ENCODE measurements at places on chromosomes 2 and 18.
A peak's percentile ranks its signal among the peaks of the same experiment; 100 is the strongest.

- DNase-seq = no peak
These were observed 90.5 kb downstream of the INHBB start for GRCh38 chr2:120436460-120436739.

GRCh38 chr18:38923126-38923525, 1357.5 kb upstream of the CELF4 start:
- DNase-seq = no peak

DNA sequence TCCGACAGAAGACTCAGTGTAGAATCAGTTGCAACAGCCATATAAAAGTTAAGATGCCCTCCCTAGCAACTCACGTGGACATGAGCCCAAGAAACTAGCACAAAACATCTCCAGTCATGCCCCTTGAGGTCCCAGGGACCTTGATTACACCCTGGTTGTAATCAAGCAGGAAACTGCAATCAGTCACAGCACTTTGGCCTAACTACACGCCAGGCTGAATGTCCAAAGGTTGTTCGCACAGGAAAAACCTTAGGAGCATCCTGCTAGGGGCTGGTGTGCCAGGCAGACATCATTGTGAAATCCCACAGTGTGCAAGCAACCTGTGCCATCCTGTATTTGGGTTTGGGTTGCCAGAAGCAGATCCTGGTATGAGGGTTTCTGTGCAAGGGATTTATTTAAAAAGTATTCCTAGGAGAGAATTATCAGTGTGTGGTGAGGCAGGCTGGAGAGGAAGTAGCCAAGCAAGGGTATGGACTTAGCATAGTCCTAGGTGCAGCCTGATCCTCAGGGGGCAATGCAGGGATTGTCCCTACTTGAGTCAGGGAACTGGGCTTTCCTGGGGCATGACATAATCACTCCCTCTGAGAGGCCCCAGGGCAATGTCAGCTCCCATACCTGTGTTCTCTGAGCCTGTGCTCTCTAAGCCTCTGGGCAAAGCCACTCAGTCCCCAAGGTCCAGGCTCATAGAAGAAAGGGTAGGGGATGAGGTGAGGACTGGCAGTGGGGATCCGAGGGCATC, 17.8 kb upstream of the SULT1C2 start:
- DNase-seq = no peak

GRCh38 chr2:226154610-226155009, 645.0 kb downstream of the IRS1 start:
- no peak for DNase-seq

GRCh38 chr2:187302116-187302515, 145.9 kb downstream of the CALCRL start:
- no peak for DNase-seq

- no peak for DNase-seq
These were observed 251.4 kb downstream of the KLHL29 start for GRCh38 chr2:23636426-23636825.

GRCh38 chr2:214139630-214140284, 271.1 kb upstream of the VWC2L start:
- DNase-seq = no peak

DNA sequence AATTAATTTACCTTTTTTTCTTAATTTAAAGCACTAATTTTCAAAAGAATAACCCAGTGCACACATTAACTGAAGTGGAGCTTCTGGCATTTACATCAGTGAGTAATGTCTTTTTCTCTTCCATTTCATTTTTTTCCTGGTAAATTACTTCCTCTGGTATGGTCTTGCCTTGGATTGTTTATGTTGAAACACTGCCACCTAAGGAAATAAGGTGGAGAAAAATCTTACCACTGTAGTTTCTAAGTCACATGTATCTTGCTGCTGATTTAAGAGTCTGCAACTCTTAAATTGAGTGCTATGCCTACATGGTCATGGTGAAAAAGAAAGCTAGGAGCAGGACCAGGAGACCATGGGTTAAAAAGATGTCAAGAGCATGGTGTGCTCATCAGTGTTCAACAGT, 51.0 kb downstream of the TTC27 start:
- DNase-seq = no peak

DNA sequence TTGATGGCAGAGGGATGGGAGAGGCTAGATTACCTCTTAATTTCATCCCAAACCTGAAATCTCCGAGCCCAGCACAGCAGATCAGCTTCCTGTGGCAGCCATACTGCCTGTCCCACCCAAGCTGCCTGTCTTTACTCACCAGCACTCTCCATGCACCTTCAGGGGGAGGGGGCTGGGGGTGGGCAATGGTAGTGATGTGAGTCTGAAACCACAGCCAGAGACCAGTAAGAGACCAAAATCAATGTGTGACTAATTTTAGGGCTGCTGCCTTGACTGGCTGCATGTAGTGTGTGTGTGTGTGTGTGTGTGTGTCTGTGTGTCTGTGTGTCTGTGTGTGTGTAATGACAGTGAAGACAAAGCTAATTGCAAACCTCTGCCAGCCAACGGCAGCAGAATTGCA, 11.7 kb upstream of the TEX261 start:
- no peak for DNase-seq

- DNase-seq = no peak
These were observed 225.0 kb upstream of the RAB6C start for GRCh38 chr2:129754421-129754820.

DNA sequence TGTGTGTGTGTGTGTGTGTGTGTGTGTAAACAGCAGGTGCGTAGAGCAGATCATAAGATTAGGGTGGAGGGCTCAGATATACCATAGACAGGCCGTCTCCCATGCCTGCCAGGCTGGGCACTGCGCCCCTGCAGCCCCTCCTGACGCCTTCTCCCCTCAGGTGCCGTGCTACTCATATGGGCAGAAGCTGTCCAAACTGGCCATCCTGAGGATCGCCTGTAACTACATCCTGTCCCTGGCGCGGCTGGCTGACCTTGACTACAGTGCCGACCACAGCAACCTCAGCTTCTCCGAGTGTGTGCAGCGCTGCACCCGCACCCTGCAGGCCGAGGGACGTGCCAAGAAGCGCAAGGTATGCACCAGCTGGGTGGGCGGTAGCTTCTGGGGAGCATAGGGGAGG, 10.0 kb downstream of the ATOH8 start:
- no peak for DNase-seq

GRCh38 chr2:224909885-224910573, 132.2 kb downstream of the DOCK10 start:
- DNase-seq = peak; percentile 84

DNA sequence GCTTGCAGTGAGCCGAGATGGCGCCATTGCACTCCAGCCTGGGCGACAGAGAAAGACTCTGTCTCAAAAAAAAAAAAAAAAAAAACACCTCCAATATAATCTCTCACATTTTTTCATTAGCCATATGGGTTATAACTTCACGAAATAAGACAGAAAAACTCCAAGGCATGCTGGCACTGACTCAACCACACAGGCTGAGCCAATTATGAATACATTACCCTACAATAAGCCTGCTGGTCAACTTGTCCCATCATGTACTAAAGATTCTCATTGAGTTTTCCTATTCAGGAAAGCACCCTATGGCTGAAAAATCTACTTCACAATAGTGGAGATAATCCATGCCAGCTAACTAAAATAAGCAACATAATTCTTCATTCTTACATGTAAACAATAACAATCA, 12.8 kb upstream of the MAP3K20 start:
- DNase-seq = no peak

- no peak for DNase-seq
These were observed 1485.7 kb upstream of the PIK3C3 start for GRCh38 chr18:40469316-40469715.

- no peak for DNase-seq
These were observed 179.8 kb upstream of the MEIS1 start for GRCh38 chr2:66255136-66255535.

DNA sequence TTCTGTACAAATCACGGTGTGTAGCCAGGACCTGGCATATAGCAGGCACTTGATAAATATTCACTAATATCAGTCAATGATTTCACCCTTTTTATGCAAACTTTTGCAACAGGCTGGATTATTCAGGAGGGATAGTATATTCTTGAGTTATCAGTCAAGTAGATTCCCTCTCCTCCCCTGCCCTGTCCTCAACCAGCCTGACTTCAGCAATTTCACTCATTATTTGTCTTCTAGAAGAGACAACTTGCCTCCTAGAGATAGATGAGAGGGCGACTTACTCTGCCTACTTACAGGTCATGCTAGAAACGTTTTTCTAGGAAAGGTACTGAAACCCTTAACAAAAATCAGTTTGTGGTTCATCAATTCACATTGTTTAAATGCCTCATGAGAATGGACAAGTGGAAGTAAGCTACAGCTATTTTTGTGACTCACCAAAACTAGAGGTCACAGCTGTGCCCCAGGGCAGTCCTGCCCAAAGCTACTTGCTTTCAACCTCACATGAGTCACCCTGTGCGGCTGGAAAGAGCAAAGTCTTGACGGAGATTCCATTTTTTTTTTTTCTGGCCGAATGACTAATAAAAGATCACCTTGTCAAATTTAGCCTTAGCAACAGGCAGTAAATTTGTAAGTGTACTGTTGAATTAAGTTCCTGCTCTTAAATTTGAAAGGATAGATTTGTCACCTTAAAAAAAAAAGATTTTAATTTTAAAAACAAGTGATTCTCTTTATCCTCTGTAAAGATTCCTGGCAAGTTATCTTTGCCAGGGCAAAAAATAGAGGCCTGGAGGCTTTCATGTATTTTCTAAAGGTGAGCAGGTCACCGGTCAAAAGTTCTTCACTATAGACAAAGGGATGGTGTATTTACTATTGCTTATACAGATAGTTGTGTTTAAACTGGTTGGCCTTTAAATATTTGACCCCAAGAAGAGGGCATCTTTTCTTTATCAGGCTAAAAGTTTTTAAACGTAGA, 109.0 kb upstream of the SLC35G4 start:
- DNase-seq = no peak

DNA sequence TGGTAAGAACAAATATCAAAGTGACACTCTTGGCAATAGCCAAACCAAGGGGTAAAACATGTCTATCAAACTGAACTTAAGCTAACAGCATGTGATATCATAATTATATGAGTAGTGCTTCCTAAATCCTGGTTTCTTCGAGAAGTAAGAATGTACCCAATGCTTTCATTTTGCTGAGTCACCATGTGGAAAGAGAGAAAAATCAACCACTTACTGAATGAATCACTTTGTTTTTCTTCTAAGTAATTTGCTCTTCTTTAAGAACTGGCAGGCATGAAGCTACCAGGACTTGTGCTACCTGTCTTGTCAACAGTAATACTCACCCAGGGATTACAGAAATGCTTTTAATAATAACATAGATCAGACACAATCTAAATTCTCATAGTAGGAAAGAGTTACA, 19.0 kb upstream of the DUSP19 start:
- DNase-seq = no peak

DNA sequence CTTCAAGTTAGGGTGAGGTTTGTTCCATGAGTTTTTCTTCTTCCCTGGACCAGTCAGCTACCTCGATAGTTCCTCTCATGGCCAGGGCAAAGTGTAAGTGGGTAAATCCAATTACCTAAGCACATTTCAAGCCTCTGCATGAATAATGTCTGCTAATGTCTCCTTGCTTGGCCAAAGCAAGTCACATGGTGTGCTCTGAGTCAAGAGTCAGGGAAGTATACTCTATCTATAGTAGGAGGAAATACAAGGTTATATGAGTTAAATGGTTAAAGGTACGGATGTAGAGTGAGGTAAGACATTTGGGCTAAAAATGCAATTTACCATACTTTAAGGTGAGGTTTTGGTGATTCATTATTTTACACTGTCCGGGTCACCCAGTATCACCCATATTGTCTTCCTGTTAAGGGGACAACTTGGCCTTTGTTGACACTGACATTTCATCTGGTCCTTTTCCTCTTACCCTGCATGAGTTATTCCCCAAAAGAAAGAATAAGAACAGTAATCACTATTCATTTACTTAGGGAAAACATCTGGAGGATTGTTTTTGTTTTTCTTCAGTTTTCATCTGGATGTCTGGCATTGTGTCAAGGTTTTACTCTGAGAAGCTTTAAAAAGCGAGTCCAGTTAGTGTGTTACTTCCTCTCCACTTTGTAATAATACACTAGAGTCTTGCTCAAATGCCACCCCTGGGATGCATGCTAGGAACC, 405.5 kb downstream of the RND3 start:
- no peak for DNase-seq

- no peak for DNase-seq
These were observed 17.1 kb downstream of the TUBB6 start for GRCh38 chr18:12324991-12325725.

GRCh38 chr2:196259507-196260481, 88.4 kb upstream of the STK17B start:
- DNase-seq = no peak

- DNase-seq = no peak
These were observed 38.2 kb downstream of the IMMT start for GRCh38 chr2:86157009-86157556.

DNA sequence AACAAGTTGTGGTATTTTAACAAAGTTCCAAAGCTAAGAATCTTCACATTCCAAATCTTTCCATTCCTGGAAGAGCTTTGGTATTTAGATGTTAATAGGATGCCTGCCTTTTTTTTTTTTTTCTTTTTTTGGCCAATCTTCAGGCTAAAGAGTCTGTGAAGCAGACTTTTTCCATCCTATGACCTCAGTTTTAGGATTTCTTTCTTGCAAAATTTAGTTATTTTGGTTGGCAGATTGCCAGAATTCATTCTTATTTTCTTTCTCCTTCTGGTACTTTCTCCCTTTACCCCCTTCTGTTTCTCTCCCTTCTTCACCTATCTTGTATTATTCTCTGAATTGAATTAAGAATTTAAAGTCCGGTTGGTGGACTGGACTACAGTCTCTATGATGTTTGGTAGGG, 217.8 kb upstream of the REV1 start:
- DNase-seq = no peak

GRCh38 chr2:219525533-219526232, 11.4 kb downstream of the ASIC4 start:
- DNase-seq = no peak

DNA sequence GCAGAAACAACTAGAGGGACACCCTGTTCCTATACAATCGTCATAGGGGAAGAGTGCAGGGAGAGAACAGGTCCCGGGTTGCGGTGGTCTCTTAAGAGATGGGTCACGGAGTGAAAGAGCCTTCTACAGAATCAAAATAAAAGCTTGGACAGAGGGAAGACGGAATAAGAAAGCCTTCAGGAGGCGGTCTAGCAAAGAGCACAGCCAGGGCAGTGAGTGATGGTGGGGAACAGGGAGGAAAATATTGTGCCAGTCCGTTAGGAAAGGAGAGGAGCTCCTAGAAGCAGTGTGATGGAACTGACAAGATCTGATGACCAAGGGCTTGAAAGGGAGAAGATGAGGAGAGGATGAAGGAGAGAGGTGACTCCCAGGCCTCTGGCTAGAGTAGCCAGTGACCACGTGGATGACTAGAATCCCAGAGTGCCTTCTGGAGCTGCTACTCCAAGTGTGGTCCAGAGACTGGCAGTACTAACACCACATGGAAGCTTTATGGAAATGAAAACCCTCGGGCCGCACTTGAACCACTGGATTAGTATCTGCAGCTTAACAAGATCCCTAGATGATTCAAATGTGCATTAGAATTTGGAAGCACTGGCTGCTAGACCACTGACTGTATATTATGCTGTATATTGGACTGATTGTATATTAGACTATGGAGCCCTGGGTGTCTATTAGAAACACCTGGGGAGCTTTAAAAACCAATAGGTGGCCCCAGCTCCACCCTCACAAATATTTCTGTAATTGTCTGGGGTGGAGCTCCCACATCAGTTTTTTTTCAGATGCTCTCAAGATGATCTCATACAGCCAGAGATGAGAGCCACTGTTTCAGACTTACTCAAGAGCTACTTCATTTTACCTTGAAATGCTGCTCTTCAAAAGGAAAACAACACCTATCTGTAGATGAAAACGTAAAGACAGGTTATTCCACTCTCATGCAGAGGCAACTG, 1.1 kb upstream of the EVA1A start:
- no peak for DNase-seq

- no peak for DNase-seq
These were observed 297.6 kb downstream of the PARD3B start for GRCh38 chr2:204842661-204843485.

GRCh38 chr18:74265546-74266098, 26.1 kb downstream of the CYB5A start:
- no peak for DNase-seq

Measured in CD14-positive monocyte (primary cell).